Activated T-helper 1 cell treated with anti-CD3 and anti-CD28 coated beads, Interleukin-2, amount 50 U/mL, for 16 hours (primary cell): ENCODE measurements at places on chromosomes 6 and 20.

- DNase-seq: peak; percentile 21
Measured at GRCh38 chr6:33091957-33092356, 16.2 kb downstream of the HLA-DPB1 start.

GRCh38 chr20:39835130-39835842, 853.8 kb downstream of the MAFB start:
- DNase-seq: no peak

- no peak for DNase-seq
Measured at GRCh38 chr20:63191400-63191799, 24.5 kb downstream of the YTHDF1 start.

- no peak for DNase-seq
Measured at GRCh38 chr20:53157443-53158408, 185.6 kb downstream of the TSHZ2 start.

GRCh38 chr6:82779041-82779440, 286.6 kb downstream of the UBE3D start:
- no peak for DNase-seq

DNA sequence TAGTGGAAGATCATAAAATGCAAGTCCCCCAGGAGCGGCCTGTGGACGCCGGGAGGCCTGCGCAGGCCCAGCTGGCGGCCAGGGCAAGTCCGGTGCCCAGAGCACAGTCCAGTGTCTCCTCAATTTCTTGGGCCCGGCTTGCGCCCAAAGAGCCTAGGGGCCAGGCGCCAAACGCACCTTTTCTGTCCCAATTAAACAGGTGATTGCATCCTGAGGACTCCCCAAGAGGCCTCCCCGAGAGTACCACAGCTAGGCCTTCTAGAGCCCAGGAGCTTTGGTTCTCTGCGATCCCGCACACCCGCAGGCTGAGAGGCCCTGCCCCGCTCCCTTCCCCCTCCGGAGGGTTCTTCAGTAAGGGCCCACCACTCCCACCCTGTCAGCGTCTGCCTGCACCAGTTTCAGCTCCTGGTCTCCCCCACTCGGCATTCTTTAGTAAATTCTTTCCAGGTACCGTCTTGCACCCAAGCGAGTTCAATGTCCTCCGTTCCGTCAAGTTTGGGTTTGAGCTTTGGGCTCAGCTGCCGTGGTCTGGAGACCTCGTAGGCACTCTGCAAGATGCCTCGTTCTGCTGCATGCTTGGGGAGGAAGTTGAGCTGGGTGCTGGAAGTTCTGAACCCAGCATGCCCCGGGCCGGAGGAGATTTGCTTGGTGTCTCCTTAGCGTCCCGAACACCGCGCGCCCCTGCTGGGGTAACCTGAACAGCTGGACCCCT, 3.9 kb upstream of the NKX2-2 start:
- DNase-seq: no peak

- DNase-seq: no peak
Measured at GRCh38 chr20:57964011-57964862, 254.4 kb upstream of the PMEPA1 start.

DNA sequence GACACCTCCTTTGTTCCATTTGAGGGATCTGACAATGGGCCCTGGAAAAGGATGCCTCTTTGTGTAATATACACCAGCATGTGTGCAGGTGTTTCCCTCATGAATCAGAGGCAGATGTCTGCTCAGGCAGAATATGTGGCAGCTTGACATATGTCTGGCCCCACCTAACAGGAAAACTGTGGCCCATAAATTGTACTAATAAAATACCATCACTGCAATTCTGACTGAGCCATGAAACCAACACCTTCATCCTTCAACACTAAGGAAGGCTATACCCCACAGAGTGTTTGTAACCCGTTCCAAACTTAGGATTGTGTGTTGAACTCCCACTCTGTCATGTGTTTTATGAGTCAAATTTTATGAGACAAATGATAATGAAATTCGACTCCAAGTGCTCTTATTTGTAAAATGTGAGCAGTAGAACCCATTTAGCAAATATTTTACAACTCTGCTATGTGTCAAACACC, 22.7 kb downstream of the LAMA4 start:
- no peak for DNase-seq

DNA sequence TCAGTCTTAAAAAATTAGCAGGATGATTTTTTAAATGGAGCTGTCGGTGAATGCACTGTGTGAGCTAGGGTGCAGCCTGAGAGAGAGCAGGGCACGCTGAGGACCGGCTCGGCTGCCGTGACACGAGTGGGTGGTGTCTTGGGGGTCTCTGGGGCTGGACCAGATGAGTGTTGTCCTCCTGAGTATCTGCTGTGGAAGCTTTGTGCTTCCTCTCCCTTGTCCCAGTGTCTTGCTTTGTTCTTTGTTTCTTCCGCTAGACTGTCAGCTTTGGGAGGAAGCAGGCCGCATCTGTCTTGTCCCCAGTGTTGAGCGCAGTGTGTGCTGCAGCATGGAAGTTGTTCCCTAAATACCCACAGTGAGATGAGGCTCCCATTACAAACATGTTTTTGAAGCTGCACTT, 89.4 kb downstream of the RTN4IP1 start:
- DNase-seq: no peak

DNA sequence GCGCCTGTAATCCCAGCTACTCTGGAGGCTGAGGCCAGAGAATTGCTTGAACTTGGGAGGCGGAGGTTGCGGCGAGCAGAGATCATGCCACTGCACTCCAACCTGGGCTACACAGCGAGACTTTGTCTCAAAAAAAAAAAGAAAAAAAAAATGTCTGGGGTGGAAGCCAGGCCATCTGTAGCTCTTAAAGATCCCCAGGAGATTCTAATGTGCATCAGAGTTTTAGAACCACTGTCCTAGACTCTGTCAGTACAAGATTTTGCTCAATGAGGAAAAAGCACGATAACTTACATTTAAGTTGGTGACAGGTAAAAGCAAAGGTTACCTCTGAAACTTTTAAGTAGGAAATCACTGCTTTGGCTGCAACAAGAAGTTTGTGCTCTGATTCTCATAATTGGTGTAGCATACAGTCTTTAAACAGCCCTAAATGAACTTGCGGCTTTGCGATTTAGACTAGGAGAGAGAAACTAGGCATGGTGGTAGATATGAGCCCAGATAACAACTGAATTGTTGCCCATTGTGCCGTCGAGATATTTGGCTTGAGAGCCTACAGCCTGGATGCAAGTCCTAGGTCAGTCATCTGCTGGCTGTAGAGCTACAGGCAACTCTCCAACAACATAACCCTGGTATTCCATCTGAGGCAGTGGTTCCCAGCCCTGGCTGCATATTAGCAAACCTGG, 67.2 kb downstream of the BACH2 start:
- no peak for DNase-seq

- no peak for DNase-seq
Measured at GRCh38 chr6:47059216-47059885, 17.2 kb upstream of the ADGRF1 start.

DNA sequence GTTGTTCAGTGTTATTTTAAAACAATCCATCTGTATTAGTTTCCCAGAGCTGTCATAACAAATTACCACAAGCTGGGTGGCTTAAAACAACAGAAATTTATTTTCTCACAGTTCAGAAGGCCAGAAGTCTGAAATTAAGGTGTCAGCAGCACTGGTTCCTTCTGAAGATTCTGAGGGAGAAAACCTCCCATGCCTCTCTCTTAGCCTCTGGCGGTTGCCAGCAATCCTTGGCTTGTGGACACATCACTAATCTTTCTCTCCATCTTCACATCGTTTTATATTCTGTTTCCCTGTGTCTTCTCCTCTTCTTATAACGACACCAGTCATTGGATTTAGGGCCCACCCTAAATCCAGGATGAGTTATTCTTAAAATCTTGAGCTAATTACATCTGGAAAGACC, 70.2 kb upstream of the EPB41L1 start:
- DNase-seq: no peak

DNA sequence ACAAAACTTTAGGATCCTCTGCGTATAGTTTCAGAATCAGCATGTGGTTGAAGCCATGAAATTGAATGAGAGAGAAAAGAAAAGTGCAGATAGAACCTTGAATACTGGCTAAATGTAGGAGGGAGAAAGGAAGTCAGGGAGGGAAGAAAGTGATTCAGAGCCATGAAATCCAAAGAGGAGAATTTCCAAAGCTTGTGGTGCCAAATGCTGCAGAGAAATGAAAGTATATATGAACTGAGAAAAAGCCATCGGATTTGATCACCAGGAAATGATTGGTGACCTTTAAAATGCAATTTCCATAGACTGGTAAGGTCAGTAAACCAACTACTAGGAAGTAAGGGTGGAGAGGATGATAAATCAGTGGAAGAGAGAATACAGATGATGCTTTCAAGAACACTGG, 142.3 kb downstream of the TFAP2A start:
- DNase-seq: no peak

GRCh38 chr20:62891111-62891510, 29.5 kb upstream of the TCFL5 start:
- DNase-seq: no peak

GRCh38 chr6:163965426-163966348, 551.2 kb downstream of the QKI start:
- DNase-seq: no peak

DNA sequence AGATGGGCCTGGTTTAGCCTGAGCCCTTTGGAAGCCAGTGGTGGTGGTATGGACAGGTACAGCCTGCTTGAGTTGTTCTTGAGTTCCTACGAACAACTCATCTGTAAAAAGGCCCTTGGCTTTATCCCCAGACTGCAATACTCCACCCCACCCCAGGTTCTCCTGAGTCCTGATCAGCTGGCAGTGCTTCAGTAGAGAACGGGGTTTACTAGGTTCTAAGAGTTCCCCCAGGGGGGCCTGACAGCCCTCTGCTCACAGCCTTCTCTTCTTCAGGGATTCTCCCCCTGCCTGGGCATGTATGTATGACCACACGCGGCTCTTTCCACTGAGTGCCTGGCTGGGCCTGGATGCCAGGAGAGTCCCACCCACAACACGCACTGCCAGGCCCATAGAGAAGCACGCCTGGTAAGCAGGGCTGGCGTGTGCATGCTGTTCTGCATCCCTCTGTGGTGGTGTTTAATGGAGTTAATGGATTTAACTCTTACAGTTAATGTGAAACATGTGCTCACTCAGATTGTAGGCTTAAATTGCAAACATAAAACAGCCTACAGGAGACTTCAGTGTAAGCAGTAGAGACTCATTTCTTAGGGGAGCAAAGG, 44.3 kb upstream of the SLC4A11 start:
- no peak for DNase-seq

DNA sequence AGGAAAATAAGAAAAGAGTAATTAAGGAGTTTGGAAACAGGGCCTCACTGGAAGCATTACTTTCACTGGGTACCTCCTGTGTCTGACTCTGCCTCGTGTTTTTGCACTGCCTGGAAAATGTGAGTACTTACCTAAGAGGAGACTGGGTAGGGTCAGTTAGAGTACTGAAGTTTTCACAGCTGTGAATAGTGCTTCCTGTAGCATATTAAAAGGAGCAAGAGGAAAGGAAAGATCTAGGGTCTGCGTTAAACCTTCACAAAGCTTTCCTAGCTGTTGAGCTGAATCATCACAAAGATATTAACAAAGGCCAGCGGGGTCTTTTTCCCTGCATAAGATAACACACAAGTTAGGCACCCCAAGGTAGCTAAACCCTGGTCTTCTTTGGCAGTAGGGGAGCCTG, 82.3 kb downstream of the MLIP start:
- no peak for DNase-seq

DNA sequence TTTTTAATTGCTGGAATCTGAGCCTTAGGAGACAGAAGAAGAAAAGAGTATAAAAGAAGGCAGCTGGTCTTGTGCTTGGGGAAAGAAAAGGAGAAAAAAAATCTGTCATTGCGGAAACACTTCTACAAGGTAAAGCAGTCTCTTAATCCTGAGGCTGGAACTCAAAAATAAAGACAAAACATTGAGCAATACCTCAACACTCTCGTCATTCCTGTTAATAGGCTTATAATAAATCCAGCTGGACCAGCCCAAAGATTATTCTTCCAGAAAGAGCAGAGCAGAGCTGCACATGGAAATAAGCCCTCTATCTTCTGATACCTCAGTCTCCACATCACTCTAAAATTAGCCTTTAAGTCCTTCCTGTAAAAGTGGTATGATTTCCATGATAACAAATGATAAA, 62.0 kb upstream of the HIVEP1 start:
- DNase-seq: no peak

DNA sequence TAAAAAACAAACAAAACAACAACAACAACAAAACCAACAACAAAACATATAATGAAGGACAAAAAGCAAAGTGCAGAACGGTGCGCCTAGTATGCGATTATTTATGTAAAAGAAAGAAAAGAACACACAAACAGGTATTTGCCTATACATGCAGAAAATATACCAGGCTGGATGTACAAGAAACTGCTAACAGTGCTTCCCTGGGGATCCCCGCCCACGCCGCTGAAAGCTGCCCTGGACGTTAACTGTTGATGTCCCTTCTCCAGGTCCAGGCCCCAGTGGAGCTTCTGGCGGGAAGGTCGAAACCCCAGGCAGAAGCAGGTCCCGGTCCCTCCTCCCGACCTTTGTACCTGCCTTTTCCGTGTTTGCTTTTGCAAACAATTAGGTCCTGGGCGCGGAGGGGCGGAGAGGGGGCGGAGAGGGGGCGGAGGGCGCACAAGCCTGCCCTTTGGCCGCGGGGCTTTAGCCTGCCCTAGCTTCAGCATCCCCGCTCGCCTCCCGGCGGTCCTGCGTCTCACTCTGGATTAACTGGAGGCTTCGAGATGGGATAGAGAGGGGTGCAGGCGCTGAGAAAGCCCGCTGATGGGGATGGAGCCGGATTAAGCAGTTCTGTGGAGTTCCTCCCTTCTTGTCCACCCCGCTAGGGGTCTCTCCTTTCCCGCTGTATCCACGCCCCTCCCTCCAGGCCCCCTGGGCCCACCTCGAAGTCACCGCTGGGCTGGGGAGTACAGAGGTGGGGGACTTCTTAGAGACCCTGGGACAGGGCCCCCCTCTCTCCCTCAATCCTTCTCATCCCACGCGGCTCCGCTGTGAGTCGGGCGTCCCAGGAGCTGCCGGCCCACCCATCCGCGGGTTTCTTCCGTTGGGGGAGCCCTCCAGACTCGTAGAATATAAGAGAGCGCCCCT, 8.2 kb upstream of the AHCY start:
- DNase-seq: no peak

DNA sequence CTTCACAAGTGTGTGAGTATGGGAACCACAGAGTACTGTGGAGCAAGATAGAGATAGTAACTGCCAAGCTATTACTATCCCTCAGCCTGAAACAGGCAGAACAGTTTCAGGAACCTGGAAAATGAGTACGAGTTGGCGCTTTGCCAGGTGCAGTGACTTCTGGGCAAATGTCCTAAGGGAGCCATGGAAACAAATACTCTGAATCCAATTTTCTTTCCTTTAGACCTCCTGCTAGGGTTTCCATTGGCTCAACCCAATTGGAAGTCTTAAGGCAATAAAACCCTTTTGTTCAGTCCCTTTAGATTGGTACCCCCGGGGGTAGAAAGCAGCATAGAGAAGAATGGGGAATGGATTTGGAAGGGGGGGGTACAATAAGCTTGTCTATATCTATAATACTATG, 205.0 kb upstream of the EPHA7 start:
- no peak for DNase-seq

GRCh38 chr6:87196275-87196842, 41.0 kb downstream of the ZNF292 start:
- no peak for DNase-seq
